ENCODE measurements at places on chromosomes 3 and 15.

DNA sequence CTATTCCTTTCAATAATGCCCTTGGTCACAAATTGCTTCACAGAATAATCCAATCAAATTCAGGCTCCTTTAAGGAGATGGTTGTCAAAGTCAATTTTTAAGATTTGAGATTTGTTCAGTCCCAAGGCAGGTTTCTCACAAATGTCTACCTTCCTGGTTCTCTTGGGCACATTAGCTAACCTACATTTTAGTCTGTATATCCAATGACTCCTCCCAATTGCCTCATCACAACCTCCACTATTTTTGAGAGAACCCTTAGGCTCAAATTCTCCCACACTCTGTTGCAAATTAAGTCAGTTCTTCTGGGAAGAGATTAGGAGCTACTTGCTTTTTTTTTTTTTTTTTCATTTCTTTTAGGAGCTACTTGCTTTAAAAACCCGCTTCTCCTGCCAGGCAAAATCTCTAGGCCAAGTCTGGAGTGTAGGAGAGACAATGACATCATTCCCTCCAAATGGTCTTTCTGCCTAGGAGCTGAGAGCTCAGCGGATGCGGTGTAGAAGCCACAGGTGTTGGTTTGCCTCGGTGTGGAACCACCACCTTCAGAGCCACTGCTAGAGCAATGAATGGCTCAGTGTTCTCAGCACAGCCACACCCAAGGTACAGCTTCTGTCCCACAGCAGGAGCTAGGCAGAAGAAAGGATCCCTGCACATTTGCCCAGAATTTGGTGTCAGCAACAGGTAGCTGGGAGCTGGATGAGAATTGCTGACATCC is 10.0 kb upstream of the INO80 start:
- DNase-seq, result no peak

- no peak for DNase-seq
These were observed 3.7 kb downstream of the PBRM1 start for GRCh38 chr3:52682016-52682415.

GRCh38 chr3:182117583-182117982 is 405.9 kb downstream of the SOX2 start:
- no peak for DNase-seq

- DNase-seq, result no peak
These were observed 64.5 kb downstream of the CHST2 start for GRCh38 chr3:143184099-143184498.

DNA sequence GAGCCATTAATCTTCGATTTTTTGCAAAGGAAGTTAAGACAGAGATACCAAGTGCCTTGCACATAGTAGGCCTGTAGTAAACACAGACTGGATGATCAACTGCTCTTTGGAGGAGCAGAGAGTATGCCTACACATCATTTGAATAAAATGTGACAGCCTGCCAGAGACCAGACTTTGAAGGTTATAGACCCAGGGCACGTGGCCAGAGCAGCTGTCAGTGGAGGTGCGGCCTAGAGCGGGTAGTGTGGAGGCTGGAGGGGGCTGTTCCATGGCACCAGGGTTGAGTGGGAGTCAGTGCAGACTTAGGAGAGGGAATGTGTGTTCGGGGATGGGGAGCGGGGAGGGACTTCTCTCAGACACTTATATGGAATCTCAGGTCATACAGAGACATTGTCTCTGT is 80.8 kb downstream of the SMAD3 start:
- no peak for DNase-seq

GRCh38 chr3:136141891-136142290 is 54.2 kb downstream of the MSL2 start:
- DNase-seq, result no peak
